ENCODE measurements at places on chromosomes 12 and 14.

- no peak for DNase-seq
These were observed 8.5 kb upstream of the SLC6A13 start for GRCh38 chr12:271161-271560.

DNA sequence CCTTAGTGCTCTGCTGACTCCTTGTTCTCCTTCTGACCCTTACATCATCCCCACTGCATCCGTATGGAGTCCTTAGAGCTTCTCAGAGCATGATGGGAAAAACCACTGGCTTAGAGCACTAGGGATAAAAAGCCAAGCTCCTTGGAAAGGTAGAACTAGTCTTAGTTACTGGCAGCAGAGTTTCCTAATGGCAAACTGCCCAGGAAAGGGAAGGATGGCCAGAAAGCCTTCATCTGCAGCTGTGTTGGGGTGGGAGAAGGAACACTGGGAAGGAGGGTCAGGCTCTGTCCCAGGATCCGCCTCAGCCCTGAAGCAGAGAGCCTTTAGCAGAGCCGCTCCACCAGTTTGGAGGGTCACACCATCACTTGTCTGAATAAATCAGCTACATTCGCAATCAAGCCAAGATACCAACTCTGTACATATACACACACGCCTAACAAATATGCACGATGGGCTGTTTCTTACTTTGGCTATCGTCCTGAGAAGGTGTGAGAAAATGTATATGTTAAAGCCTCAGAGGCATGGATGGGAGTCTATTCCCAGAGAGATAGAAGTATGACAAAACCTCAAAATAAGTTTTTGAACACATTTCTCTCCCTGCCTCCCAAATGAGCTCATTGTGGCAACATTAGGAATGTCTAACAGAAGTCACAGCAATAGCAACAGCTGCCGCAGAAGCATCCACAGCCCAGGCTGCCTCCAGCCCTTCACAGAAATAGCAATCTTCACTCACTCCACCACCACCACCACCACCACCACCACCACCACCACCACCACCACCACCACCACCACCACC, 18.6 kb upstream of the GALNT8 start:
- no peak for DNase-seq

DNA sequence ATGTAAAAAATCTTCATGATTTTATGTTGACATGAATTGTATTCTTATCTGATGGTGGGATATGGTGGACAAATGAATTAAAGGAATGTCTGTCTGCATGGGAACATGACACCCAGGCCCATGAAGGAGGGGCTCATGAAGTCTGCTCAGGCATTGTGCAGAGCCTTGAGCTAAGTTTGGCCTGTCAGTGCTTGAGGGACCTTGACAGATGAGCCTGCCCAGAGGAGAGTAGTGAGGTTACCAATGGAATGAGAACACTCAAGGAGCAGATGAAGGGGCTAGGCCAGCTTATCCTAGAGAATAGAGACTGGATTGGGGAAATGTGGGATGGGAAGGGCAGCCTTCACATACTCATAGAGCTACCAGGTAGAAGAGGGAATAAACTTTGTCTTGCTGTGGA, 68.8 kb downstream of the TMX1 start:
- peak; percentile 33 for DNase-seq

- no peak for DNase-seq
These were observed 612 bp downstream of the VPS37B start for GRCh38 chr12:122895320-122895703.

DNA sequence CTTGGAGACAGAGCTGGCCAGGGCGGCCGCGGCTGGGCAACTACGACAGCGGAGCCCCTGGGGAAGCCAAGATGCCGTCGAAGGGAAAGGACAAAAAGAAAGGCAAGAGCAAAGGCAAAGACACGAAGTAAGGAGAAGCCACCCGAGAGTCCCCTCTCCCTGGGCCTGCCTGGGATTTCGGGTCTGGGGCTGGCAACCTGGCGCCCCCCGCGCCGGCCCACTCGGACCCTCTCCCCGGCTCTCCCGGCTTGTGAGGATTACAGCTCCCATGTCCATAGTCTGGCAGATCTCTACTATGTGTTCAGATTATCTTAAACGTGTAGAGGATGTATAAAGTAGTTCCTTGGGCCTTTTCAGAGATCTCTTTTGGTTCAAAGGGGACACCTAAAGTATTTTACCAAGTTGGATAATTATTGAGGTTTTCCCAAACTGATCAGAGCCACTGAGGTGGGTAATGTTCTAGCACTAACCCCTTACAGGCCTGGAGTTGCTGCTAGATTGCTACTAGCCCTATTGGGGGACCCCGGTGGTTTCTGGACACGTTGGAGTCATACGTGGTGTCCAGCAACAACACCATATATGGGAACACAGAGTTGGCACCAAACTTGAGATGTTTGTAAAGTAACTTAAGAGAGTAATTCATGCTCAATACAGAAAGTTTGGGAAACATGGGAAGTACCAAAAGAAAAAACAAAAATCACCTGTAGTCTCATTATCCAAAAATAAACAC, 424 bp downstream of the BBOF1 start:
- DNase-seq = no peak

DNA sequence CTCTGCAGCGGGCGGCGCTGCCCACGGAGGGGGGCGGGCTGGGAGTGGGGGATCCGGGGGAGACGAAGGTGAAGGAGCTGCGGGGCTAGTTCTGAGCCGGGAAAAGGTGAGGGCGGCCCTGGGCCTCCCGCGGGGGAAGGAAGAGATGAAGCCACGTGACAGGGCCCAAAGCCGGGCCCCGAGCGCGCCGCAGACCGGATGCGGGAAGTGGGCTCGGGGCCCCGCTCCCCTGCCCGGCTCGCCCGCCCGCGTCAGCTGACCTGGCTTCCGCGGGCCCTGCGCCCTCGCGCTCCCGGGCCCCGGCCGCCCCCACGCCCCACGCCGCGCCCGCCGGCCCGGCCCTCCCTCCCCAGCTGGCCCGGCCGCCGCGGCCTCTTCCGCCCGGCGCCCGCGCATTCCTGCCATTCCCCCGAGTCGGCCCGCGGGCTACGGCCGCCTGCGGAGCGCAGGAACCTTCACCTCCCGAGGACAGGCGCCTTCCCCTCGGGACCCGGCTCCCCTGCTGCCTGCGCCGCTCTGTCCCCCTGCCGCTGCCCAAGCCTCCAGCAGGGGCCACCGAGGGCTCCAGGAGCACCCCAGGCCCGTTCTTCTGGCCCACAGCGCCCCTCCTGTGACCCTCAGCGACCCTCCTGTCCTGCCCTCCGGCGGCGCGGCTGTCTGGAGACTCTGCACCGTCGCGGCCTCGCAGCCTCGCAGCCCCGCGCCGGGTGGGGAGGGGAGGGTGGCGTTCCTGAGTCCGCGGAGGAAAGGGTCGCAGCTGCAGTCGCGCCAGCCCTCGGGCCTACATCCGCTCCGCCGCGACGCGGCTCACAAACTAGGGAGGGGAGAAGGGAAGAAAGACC, 20.4 kb downstream of the NINJ2 start:
- DNase-seq = peak; percentile 60
